ENCODE measurements at places on chromosomes 2 and 18.

GRCh38 chr18:48637081-48637990, 98.5 kb downstream of the CTIF start:
- no peak for DNase-seq

GRCh38 chr2:193124815-193125214, 930.1 kb upstream of the TMEFF2 start:
- DNase-seq, result no peak

DNA sequence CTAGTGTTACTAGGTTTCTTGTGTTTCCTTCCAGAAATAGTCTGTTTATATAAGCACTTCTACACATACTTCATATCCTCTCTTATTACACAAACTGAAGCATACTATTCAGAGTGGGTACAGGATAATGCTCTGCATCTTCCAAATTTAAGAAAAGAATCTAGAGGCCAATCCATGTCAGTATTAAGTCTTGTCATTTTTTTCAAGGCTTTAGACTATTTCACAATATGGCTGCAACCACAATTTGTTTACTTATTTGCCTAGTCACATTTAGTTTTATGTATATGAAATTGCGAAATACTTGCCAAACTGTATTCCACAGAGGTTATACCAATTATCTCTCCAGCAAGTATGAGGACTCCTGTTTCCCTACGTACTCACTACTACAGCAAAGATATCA, 27.9 kb downstream of the IWS1 start:
- DNase-seq, result no peak

DNA sequence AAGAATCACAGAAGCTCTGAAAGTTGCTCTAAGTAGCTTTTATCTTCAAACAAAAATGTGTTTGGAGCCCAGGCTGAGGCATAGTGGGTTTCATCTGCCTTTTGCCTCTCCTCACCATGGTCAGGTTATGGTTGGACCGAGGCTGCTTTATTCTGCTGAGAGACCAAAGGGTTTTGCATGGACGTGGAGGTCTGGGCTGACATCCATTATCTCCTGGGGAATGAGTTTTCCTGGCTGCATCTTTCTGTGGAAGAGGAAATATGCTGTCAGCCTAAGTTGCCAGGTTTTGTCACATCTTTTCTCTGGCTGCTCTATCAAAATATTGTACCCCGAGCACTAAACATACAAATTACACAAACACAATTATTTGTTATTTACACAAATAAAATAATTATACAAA, 223.2 kb downstream of the LDLRAD4 start:
- no peak for DNase-seq

GRCh38 chr2:20469595-20469994, 22.7 kb downstream of the RHOB start:
- DNase-seq, result no peak

DNA sequence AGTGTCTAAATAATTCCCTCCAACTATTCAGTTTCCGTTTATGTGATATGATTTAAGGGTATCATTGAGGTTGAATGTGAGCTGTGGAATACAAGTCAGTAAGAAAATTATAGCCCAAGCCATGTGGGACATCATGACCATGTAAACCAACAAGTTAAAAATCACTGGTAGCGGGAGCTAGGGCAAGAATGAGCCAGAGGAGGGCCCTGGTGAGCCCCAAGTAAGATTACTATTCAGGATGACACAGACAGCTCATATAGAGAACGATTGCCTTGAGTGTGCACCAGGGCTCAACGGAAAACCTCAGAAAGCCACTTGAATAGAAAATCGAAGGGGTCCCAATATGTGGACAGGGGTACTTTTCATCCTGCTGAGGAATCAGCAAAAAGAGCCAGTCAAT, 87.8 kb upstream of the RBMS1 start:
- no peak for DNase-seq

GRCh38 chr18:50388988-50389387, 14.1 kb downstream of the SKA1 start:
- no peak for DNase-seq

DNA sequence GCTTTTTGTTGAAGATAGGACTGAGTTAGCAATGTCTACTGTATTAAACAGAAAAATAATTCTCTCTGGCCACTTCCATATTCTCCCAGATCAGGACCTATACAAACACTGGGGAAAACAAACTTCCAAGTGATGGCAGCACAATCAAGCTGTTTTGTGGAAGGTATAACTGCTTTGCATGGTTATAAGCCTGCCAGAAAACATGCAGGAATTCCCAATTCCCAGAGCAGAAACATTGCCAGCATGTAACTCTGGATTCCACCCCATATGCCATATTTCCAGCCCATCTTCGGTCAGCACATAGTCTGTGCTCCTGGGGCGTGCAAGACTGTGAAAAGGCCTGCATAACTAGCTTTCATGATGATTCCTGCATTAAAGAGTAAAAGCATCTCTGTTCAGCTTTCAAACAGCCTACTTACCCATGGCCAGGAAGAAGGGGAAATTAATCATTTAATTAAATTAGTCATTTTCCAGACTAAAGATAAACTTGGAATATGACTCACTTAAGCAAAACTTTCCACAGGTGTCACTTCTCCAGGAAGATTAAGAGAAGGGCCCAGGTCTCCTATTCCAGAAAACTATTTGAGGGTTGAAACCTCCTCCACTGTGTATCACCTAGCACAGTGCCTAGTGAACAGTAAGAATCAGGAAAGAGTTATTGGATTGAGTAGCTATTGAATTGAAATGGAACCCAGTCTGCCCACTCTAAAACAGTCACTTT, 280.5 kb downstream of the NRXN1 start:
- no peak for DNase-seq

Data from smooth muscle cell of the brain vasculature (primary cell).